ENCODE measurements at places on chromosomes 1 and 21. TPM values are rescaled to one million over a fixed set of nuclear protein-coding genes. Genes with fewer than 3 reads are reported as not detected.

The SCAF4 gene
- total RNA-seq: 13.0 TPM

The LDLRAD1 gene
- total RNA-seq: 0.72 TPM

GRCh38 chr21:17461014-17461413 lies 51.8 kb upstream of the CXADR start:
- peak; percentile 96 for DNase-seq

DNA sequence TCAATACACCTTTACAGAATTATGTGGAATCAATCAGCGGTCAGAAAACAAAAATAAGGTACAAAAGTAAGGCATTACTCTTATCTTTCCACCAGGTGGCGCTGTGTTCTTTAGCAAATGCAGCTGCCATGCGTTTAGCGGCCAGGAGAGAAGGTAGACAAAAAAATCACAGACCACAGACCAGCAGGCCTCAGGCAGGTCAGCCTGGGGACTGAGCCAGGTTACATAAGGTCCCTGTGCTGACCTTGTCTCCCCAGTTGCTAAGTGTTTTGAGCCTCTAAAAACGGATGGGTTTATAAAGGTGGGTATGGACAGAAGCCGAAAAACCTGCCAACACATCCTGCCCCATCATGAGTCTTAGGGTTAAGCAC lies 2.8 kb downstream of the RGS16 start:
- DNase-seq: peak; percentile 85

DNA sequence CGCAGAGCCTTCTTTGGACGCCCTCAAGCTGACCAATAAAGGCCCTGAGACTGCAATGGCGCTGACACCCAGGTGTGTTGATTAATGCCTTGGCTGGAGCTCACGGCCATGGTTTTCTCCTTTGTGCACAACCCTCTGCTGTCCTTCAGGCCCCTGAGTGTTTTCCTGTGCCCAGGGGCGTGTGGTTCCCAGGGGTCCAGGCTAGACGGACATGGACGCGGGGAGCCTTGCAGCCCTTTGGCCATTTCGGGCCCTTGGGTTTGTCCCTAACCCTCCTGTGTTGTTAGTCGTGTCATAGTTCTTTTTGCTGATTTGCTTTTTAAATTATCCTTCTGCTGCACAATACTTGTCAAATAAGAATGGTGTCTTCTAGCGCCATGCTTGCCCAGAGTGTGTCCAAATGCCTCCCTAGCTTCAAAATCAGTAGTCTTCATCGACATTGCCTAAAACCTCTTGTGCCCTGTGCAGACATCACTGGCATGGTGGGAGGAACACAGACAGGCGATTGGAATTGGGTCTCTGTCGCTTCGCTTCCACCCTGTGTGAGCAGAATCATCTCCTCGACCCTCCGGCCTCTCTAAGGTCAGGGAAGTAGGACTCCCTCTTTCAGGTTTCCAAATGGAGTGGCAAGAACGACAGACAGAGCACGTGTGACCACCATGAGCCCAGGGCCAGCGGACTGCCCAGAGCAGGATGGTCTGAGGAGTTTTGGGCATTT lies 1.9 kb downstream of the KRTAP10-4 start:
- DNase-seq: no peak

GRCh38 chr21:28823429-28823828 lies 169.2 kb downstream of the LTN1 start:
- peak; percentile 77 for DNase-seq

GRCh38 chr1:183236158-183236725 lies 50.2 kb downstream of the LAMC2 start:
- no peak for DNase-seq

DNA sequence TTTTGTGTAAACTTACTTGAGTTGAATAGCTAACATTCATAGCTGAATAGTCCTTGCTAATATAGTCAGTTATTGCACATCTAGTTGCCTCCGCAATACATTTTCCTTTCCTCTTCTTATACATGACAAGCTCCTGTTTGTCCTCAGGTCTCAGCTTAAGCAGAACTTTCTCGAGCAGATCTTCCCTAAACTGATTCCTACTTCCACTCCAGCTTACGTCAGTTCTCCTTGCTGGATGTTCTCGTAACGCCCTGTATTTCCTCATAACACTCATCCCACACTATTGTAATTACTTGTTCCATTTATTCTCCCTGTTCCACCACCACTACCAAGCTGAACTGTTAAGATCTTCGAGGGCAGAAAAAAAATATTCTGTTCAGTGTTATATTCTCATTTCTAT lies 15.1 kb upstream of the OMA1 start:
- DNase-seq: no peak

DNA sequence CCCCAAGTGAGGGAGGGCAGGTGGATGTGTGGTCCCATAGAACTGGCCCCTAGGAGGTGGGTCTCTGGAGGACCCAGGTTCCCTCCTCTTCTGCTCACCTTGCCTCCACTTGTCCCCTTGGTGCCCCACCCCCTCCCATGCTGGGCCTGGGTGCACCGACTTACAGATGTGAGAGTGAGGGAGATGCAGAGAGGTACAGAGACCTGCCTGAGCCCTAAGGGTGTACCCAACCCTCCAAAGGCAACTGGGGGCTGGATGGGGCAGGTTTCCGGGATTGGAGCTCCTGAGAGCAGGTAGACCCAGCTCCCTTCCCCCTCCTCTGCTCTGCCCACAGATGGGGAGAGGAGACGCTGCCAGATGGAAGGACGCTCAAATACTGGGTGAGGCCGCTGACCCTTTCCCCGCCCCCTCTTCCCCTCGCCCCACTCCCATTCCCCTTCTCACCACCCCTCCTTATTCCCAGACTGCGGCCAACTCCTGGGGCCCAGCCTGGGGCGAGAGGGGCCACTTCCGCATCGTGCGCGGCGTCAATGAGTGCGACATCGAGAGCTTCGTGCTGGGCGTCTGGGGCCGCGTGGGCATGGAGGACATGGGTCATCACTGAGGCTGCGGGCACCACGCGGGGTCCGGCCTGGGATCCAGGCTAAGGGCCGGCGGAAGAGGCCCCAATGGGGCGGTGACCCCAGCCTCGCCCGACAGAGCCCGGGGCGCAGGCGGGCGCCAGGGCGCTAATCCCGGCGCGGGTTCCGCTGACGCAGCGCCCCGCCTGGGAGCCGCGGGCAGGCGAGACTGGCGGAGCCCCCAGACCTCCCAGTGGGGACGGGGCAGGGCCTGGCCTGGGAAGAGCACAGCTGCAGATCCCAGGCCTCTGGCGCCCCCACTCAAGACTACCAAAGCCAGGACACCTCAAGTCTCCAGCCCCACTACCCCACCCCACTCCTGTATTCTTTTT lies 10.3 kb downstream of the TINAGL1 start:
- DNase-seq: no peak
